ENCODE measurements at places on chromosomes 1 and 21.

DNA sequence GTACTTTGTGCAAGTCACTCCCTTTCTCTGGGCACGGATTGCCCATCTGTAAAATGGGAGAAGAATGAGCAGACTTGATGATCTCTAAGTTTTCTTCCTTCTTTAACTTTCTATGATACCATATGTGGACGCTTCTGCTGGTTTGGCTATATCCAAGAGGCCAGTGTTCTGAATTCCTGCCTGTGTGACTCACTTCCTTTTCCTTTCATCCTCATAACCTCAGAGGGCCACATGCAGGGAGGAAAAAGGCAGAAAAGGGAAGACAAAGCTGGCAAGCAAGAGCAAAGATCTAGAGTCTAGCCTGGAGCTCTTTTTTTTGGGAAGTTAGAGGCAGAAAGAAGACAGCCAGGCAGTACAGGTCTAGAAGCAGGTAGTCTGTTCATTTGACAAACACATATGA, 151.2 kb downstream of the OMA1 start:
- DNase-seq = no peak

- DNase-seq = no peak
Observed at GRCh38 chr1:118928739-118929554, 59.2 kb downstream of the TBX15 start.

DNA sequence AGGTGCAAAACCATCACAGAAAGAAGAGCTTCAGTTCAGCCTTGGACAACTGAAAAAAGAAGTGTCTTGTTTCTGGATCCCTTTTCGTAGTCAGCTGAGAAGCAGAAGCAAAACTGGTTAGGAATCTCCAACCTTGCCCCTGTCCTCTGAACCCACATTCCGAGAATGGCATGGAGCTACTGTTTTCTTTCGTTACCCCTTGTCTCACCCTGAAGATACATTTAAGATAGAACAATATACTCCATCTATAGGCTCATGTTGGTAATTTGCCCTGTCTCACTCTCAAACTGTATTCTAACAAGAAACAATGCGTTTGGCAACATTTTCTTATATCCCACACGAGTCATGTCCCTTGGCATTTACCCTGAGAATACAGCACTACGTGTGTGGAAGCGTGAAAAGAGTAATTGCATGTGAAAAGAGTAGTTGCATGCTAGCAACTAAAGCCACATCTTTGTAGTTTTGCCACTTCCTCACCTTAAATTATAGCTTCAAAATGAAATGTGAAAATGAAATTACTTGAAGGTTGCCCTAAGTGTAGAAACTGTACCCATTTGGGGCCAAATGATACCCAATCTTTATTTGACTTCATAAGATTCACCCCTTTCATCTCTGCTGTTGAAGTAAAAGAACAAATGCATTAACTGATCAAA, 5.3 kb downstream of the SLAMF7 start:
- no peak for DNase-seq

DNA sequence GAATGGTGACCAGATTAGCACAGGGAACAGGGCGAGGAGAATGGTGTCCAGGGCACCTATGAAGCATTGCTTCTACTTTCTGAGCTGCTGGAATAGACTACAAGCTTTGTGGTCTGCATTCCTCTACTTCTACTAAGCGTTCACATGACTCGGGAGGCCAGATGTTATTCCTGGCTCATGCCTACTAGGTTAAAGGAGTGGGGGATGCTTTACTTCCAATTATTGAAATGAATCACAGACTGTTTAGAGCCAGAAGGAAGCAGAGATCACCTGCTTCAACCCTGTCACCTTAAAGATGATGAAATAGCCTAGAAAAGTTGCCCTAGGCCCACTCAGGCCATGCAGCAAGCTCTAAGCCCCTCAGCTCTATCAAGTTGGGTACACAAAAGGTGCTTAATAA, 633.5 kb downstream of the KIF26B start:
- DNase-seq = no peak

GRCh38 chr1:147052143-147052542, 114.0 kb downstream of the NBPF12 start:
- no peak for DNase-seq

GRCh38 chr1:245428681-245429080, 273.9 kb downstream of the KIF26B start:
- no peak for DNase-seq

DNA sequence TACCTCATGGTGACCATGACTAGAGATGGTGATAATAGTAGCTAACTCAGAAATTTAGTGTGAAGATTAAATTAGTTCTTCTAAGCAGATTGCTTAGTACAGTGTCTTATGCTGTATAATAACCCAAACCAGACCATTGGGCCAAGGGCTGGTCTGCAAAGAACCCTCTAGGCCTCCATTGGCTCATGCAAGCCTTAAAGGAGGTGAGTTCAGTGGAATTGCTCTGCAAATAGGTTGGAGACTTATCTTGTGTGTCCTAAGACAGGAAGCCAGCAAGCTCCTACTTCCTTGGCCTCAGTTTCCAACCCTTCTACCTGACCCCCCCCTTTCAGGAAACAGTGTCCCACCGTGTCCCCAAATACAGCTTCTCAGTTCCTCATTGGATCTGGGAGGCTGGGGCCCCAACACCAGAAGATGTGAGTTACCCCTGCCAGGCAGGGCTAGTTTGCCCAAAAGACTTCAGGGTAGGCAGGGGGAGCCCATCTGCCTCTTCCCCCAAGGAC, 1.9 kb upstream of the MEF2D start:
- DNase-seq = no peak

DNA sequence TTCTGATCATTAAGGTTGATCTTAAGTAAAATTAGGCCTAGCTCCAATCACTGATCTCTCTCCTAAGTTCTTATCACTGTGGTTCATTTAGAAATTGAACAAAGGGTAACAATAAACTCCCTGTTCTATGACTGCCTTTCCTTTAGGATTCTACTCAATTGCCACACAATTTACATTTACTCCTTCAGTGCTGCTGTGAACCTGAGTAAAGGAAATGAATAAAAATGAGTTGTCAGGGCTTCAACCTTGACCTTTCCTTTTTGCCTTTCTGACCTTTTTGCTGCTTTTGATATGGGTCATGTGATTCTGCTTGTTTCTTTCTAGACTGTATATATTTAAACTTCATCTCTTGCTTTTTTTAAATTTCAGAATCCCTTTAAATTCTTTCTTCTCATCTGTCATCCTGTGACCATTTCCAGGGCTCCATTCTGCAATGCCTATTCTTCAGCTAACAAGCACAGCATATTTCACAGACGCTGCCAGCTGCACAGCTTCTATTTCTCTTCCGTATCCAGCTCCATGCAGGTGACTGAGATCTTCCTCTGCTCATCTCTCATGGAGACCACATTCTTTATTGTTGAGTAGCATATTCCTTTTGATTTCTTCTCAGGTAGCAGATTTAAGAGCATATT, 3.2 kb downstream of the LRRC8B start:
- no peak for DNase-seq

Measured in stimulated activated CD8-positive, alpha-beta memory T cell treated with anti-CD3 and anti-CD28 coated beads, Interleukin-15, amount 100 ng/mL, for 4 hours (primary cell).